ENCODE measurements at places on chromosomes 1 and 21.

DNA sequence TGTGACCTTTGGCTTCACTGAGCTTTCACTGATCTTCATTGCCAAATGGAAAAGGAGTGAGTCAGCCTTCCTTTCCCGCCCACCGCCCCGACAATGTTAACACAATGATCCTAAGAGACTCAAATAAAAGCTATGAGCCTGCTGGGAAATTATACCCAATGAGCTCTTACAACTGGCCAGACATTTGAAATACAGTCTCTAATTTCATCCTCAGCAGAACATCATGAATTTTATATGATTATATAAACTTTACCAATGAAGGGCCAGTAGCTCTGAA is 252.5 kb downstream of the SIPA1L2 start:
- DNase-seq, result no peak

DNA sequence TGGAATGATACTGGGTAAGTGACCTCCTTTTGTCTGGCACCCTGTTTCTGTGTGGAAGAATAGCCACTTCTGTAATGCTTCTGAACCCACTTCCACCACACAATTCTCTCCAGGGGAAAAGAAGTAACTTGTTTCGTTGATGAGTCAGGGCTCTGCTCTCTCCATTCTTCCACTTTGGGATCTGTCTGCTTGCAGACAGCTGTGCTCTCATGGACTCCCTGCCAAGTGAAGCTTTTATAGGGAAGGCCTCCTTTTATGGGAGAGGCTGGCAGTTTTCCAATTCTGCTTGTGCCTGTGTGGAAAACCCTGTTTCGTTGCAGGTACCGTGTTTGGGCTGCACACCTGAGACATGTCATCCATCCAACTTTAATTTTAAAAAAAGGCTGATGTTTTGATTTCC is 130.7 kb downstream of the GIPC2 start:
- DNase-seq, result no peak

DNA sequence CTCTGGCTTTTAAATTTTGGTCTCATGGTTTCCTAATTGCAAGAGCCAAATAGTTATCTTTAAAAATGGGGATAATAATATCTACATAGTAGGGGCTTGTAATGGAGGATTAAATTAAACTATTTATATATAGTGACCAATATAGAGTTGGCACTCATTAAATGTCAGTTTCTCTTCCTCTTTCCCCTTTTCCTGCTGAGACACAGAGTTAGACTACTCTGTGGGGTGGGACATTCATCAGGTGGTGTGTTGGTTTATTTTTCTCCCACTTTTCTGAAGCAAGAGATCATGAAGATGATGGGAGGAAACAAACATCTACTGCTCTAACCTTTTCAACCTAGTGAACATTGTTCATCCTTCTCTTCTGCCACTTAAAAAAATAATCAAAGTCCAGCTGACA is 17.3 kb upstream of the RAP1A start:
- no peak for DNase-seq

DNA sequence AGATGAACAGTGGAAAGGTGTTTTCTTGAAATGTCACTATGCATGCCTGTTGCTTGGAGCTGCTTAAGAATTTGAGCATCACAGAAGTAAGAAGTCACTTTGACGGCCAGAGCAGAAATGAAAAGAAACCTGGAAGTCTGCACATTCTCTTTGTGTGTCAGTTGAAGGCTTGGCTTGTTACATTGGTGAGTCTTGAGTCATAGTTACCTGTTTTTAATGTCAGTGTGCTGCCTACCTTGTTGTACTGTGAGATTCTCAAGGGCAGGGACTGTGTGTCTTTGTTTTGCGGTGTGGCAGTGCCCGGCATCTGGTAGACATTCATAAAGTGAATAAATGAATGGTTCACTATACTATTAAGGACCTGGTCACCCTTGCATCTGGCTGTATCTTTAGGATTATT is 9.9 kb downstream of the OTUD3 start:
- DNase-seq, result no peak

- no peak for DNase-seq
These were observed 45.5 kb upstream of the ECE1 start for GRCh38 chr1:21335750-21336224.

GRCh38 chr1:100810360-100810759 is 84.3 kb downstream of the EXTL2 start:
- DNase-seq, result no peak
